CD4-positive, alpha-beta memory T cell (primary cell): ENCODE measurements at places on chromosomes 6 and 20. TPM values are rescaled to one million over a fixed set of nuclear protein-coding genes. Genes with fewer than 3 reads are reported as not detected.

DNA sequence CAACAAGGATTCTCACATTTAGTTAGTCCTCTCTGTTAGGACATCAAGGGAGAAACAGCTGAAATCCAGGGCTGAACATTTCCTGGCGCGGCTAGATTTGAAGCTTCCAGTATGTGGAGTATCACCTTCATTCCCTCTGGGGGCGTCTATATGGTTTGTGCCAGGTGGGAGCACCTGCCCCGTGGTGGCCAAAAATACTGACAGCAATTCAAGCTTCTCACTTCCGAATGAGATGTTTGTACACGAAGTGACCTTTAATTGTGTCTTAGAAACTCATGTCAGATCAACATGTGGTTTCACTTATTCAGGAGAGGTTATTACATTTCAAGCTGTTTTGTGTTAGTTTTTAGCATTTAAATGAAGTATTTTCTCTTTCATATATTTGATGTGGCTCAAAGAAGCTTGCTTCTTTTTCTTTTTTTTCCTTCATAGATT lies 67.3 kb upstream of the ZNF217 start:
- no peak for DNase-seq
- no peaks in the 10 kb centered on the region for H3K36me3 ChIP-seq
- peaks cover 42% of the 10 kb centered on the region for H3K4me1 ChIP-seq
- no peaks in the 10 kb centered on the region for H3K27me3 ChIP-seq

DNA sequence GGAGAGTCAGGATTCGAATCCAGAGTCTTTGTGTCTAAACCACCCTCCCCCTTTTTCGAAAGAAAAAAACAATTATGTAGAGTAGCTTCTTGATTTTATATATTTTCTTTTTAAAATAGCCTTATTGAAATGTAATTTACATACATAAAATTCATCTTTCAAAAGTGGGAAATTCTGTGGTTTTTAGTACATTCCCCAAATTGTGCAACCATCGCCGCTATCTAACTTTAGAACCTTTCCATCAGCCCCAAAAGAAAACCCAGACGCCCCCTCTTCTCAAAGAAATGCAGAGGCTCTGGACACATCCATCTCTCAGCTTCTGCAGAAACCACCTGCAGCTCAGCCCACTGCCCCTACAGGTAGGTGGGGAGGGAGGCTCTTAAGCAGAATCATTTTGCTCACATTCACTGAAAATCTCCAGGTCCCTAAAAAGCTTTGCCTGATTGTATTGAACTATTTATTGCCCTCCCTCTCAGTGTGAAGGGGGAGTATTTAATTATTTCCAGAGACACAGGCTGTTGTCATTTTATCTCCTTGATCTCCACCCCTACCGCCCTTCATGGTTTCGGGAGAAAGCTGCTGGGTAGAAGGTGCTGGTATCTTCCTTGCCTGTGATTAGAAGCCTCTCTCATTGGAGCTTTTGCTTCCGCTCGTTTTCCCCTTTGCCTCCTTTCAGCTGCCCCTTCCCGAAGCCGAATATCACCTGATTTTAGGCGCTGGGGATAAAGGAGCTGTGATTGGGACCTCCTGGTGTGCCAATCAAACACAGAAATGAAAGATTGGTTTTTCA lies 68.7 kb upstream of the KCNG1 start:
- H3K4me1 ChIP-seq: peaks cover 9% of the 10 kb centered on the region
- no peak overlapping the region for H3K27ac ChIP-seq
- DNase-seq: no peak
- H3K27me3 ChIP-seq: peaks cover 25% of the 10 kb centered on the region
- no peaks in the 10 kb centered on the region for H3K36me3 ChIP-seq

Gene EYS
- not detected for total RNA-seq

DNA sequence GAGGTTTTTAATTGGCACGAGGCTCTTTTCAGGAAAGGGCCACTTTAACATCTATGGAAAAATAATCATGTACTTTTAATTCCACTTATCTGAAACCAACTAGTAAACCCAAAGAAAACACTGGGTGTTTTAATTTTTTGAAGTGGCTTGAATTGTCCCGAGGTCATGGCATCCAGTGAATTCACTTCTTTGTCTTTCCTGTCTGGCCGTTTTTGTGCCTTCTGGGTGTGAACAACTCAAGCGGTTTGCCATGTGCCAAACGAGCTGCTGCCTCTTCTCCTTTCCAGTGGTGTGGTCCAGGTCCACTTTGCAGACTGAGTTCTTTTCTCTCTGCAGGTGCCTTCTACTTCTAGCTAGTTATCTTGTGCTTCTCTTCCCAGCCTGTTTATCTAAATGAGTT lies 117.5 kb downstream of the PLCB4 start:
- H3K4me3 ChIP-seq: no peak overlapping the region
- H3K27ac ChIP-seq: no peak overlapping the region
- no peaks in the 10 kb centered on the region for H3K27me3 ChIP-seq
- no peaks in the 10 kb centered on the region for H3K4me1 ChIP-seq
- no peaks in the 10 kb centered on the region for H3K36me3 ChIP-seq

- H3K4me1 ChIP-seq: no peaks in the 10 kb centered on the region
- no peak overlapping the region for H3K27ac ChIP-seq
- no peak overlapping the region for H3K4me3 ChIP-seq
- DNase-seq: no peak
These were observed 442.4 kb downstream of the FRK start for GRCh38 chr6:115618256-115618655.

Gene SLC17A1
- total RNA-seq: not detected

GRCh38 chr6:163349696-163350095 lies 64.8 kb upstream of the QKI start:
- no peaks in the 10 kb centered on the region for H3K4me1 ChIP-seq
- no peak overlapping the region for H3K27ac ChIP-seq
- no peaks in the 10 kb centered on the region for H3K36me3 ChIP-seq
- no peaks in the 10 kb centered on the region for H3K27me3 ChIP-seq
- no peak for DNase-seq

- H3K36me3 ChIP-seq: no peaks in the 10 kb centered on the region
- no peaks in the 10 kb centered on the region for H3K4me1 ChIP-seq
- no peak overlapping the region for H3K4me3 ChIP-seq
These were observed 27.7 kb upstream of the SEC63 start for GRCh38 chr6:107985701-107986100.

DNA sequence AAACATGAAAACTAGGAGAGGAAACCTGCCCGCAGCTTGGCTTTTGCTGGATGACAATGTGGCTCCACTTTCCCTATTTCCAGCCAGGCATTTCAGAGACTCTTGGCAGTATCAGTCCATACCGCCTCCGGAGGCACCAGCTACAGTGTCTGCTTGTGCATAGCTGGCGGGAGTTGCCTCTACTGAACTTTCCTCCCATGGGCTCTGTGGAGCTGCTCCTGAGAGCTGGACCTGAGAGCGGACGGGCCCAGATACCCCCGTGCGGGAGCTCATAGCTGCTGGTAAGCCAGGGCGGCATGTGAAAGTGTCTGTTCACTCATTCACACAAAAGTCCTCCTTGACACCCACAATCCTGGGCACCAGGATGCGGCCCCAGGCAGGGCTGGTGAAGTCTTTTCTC lies 130.3 kb upstream of the PMEPA1 start:
- H3K36me3 ChIP-seq: no peaks in the 10 kb centered on the region
- H3K4me3 ChIP-seq: no peak overlapping the region
- no peak for DNase-seq
- H3K27me3 ChIP-seq: no peaks in the 10 kb centered on the region

GRCh38 chr6:70277470-70277869 lies 25.4 kb downstream of the COL9A1 start:
- H3K4me1 ChIP-seq: no peaks in the 10 kb centered on the region
- no peak for DNase-seq
- H3K36me3 ChIP-seq: no peaks in the 10 kb centered on the region
- no peak overlapping the region for H3K27ac ChIP-seq

DNA sequence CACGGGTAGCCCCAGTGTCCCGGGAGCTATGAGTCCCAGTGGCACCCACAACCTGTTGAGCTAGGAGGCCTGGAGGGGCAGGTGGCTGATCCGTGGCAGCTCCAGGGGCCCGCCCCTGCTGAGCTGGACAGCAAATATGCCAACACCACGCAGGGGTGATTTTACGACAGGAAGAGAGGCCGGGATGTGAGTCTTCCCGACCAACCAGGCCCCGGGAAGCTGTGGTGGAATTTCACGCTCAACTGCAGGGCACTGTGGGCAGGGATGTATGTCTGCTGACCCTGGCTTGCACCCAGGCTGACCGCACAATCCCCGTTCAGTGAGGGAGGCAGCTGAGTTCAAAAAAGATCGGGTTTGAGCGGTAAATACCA lies 183.9 kb downstream of the ERMARD start:
- H3K4me1 ChIP-seq: no peaks in the 10 kb centered on the region
- no peak overlapping the region for H3K27ac ChIP-seq
- no peak for DNase-seq
- no peak overlapping the region for H3K4me3 ChIP-seq

GRCh38 chr6:133977983-133978895 lies 25.2 kb downstream of the TBPL1 start:
- no peaks in the 10 kb centered on the region for H3K36me3 ChIP-seq
- no peak for DNase-seq
- H3K4me1 ChIP-seq: peaks cover 13% of the 10 kb centered on the region

- H3K4me3 ChIP-seq: no peak overlapping the region
- H3K27me3 ChIP-seq: no peaks in the 10 kb centered on the region
- DNase-seq: no peak
- no peak overlapping the region for H3K27ac ChIP-seq
- no peaks in the 10 kb centered on the region for H3K4me1 ChIP-seq
- H3K36me3 ChIP-seq: no peaks in the 10 kb centered on the region
These were observed 35.3 kb downstream of the FKBP1C start for GRCh38 chr6:63246581-63246980.
